ENCODE measurements at places on chromosomes 1 and 21.

GRCh38 chr21:38768471-38769063 is 37.2 kb upstream of the ETS2 start:
- DNase-seq = peak; percentile 63

GRCh38 chr1:213820362-213821149 is 167.2 kb upstream of the PROX1 start:
- no peak for DNase-seq

GRCh38 chr1:230869500-230869899 is 1.2 kb upstream of the C1orf198 start:
- no peak for DNase-seq

DNA sequence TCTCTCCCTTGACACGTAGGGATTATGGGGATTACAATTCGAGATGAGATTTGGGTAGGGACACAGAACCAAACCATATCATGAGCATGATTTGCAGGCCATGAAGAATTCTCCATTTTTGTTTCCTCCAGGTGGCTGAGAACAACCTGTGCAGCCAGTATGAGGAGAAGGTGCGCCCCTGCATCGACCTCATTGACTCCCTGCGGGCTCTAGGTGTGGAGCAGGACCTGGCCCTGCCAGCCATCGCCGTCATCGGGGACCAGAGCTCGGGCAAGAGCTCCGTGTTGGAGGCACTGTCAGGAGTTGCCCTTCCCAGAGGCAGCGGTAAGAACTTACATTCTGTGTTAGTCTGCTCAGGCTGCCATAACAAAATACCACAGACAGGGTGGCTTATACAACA is 9.7 kb downstream of the MX1 start:
- no peak for DNase-seq

DNA sequence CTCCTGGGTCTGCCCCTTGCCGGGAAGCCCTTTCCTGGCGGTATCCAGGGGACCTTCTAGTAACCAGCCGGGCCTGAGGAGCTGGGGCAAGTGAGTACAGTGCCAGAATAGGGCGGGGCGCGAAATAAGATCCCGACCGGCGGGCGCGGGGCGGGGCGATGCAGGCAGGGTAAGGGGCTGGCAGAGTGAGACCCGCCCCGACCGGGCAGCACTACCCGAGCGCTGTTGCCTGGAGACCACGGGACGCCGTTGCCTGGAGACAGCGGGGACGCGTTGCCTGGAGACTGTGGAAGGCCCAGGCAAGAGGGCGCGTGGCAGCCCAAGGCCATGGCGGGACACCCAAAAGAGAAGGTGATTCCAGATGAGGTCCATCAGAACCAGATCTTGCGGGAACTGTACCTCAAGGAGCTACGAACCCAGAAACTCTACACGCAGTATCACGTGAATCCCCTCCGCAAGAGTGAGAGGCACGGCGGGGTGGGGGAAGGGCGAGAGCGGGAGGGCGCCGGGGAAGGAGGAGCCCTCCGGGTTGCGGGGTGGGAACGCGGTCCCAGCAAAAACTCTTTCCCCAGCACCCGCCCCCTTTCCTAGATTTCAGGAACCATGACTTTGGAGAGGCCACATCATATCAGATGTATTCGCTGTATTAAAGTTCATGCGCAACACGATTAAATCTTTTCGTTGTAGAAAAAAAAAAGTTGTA is 24.3 kb downstream of the EBNA1BP2 start:
- peak; percentile 37 for DNase-seq

DNA sequence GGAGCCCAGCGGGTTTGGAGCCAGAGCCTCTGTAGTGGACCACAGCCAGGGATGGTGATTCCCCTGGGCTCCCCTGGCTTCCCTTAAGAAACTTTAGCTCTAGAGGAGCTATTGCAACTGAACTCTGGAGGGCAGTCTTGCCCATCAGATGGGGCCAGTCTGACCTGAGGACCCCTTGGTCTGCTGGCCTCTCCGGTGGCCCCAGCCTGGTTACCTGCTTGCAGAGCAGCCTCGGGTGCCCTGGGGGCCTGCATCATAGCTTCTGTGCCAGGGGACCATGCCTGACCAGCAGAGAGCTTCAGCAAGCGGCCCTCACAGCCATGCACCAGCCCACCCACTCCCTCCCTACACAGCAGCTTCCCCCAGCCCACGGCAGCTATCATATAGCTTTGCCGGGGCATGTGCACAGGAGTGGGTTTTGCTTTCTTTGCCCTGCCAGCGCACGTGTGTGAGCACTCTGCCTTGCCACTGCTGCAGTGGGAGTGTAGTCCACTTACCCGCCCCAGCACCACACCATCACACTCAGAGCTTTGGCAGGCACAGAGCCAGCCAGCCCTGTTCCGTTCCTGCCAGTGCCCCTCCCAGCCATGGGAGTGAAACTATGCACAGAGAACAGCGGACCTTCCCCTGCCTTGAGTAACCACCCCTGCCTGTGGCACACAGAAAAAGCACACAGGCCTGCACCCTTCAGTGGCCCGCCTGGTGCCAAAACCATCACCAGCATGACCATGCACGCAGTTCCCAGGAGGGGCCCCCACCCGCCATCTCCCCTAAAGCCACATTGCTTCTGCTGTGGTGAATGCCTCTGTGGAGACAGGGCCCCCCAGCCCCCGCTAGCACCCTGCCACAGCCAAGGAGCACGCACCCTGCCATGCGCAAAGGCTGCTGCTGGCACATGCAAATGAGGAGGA is 442.9 kb upstream of the NEGR1 start:
- no peak for DNase-seq

DNA sequence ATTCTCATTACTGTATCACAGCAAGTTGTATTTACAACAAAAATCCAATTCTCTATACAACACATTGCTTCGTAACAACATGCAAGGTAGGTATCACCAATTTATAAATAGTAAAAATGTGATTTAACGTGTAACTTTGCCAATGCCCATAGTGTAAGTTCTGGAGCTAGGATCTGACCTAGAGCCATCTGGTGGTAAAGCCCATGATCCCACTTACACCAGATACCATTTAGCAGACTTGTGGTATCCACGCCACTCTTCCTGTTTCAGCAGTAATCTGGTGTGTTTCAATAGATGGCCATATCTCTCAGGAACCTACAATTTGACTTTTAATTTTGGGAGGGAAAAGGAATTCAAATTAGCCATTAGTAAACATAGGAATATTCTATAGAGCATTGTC is 10.2 kb downstream of the SETSIP start:
- no peak for DNase-seq

- no peak for DNase-seq
Measured at GRCh38 chr1:200838676-200839445, 33.9 kb upstream of the GPR25 start.

- DNase-seq = no peak
Measured at GRCh38 chr1:44512313-44512885, 107.3 kb downstream of the RNF220 start.

- no peak for DNase-seq
Measured at GRCh38 chr1:22114083-22115012, 28.5 kb downstream of the WNT4 start.

GRCh38 chr1:177091040-177091439 is 73.5 kb downstream of the ASTN1 start:
- no peak for DNase-seq

DNA sequence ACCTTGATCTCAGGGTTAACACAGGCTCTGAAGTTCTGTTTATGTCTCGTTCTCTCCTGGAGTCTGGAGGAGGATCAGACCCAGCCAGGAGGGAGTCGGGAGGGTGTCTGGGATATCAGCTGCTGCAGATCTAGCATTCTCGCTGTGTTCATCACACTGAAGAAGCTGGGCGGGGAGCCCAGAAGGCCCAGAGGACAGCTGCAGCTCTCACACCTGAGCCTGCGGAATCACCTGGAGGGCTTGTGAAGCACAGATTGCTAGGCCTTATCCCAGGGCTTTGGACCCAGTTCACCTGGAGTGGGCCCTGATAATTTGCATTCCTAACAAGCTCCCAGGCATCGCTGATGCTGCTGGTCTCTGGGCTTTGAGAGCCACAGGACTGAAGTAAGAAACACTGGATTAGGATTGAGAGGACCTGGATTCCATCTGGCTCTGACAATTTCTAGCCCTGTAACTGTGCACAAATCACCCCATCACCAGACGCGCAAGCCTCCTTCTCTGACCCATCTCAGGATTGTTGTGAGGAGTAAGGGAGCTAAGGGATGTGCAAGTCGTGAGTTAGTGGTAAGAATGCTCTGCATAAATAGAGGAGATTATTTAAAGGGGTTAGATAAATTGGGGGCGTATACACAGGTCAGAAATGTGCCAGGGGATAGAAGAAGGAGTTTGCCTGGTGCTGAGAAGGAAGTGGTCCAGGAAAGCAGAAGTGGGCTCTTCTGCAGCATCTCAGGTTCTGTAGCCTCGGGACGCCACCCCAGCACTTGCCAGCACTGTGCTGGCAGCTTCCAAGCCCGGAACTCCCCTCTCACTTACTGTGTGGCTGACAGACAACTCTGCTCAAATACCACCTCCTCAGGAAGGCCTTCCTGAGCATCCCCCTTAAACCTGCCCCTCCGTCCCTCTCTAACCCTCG is 19.1 kb downstream of the ABCA4 start:
- no peak for DNase-seq

DNA sequence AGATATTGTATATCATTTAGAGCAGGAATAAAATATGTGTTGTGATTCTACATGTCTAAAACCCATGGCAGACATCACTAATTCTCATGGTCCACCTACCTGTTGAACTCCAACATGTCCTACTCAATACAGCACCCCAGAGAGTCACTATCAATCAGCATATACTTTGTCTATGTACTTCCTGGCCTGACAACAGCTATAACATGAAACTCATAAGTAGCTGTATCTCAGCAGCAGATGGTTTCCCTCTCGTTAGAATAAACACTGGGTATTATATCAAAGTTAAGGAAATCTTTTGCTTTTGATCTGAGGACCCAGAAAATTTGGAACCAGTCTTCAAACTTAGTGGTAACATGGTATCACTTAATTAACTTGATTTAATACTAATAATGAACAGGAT is 15.8 kb downstream of the ARPC5 start:
- DNase-seq = no peak

DNA sequence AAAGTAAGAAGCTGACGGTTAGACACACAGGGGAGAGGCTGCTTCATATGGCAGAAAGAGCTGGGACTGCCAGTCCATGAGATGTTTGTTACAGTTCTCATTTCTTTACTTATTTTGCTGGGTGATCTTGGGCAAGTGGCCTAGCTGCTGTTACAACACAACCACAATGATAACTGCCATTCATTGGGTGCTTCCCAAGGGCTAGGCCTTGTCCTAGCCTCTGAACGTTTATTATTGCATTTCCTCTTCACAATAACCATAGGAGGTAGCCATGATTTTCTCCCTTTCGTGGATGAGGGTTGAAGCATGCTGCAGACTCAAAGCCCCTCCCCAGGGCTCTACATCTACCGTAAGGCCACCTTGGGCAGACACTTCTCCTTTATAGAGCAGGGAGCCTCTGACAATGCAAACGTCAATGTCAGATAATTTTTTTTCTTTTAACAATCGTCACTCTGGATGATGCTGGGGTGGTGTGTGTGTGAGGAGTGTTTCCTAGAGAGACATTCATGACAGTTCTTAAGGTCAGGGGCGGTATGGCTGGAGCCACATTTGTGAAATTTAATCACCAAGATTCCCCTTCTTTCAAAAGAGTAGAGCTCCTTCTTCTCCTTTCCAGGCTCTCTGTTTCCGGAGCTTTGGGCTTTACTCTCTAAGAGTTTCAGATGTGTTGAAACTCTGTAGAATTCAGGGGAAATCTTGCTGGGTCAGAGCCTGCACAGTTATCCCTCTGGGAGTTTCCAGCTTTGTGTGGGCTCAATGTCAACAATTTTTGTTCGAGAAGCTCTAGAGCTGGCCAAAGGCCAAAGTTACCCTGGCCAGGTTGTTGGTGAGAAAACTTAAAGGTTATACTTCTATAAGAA is 138.5 kb upstream of the SGIP1 start:
- DNase-seq = no peak

DNA sequence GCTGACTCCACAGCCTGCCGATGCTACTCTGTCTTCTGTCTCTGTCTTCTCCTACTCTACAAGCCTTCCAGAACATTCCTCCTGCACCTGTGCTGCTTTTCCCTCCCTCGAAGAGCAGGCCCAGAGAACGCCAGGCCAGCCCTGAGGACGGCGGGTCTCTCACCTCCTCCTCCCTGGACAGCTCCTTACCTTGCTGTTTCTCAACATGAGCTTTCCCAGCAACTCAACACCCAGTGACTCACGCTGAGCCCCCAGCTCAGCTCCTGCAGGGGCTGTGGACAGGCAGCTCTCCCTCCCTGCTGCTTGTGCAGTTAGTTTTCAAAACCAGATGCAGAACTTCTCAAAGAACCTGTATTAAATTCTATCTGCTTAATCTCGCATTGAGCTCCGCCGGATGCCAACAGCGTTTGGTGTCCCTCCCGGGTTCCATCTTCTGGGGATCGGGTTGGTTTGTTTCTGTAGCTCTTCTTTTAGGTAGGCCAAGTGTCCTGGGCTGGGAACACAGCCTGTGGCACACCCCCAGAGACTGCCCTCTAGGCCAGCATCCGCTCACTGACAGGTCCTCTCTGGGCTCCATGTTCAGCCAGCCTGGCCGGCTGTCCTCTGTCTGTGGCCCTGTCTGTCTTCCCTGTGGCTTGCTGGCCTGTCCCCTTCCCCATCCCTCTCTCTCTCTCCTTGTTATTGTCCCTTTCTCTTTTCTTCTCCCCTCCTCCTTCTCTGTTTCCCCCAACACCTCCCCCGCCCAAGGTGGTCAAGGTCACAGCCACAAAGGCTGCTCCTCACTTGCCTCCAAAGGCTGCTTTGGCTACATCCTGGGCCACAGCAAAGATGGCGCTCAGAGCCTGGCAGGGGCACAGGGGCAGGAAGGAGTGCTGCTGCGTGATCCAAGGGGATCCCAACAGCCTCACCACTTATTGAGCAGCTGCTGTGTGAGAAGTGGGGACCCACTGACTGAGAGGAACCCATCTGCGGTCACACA is 391.0 kb downstream of the MATN1 start:
- no peak for DNase-seq

- DNase-seq = no peak
Measured at GRCh38 chr1:181015251-181015615, 7.4 kb downstream of the STX6 start.

DNA sequence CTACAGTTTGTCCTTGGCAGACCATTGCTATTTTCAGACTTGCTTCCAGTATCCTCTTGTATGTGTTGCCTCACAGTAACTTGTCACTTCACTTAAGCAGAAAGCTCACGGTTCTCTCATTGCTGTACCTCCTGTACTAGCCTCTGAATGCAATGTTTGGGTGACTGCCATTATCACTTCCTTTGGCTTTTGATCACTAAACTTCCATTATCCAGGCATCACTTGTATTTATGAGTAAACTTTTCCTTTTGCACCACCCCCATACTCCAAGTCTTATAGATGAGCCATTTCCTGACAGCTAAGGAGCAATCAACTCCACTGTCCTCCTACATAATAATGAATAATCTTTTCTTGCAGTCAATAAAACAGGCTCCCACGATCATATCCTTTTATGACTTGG is 255.3 kb downstream of the PDE4B start:
- DNase-seq = no peak

- no peak for DNase-seq
Measured at GRCh38 chr1:213492161-213493041, 441.4 kb downstream of the RPS6KC1 start.
